ENCODE measurements at places on chromosomes 3 and 15. TPM values are rescaled to one million over a fixed set of nuclear protein-coding genes. Genes with fewer than 3 reads are reported as not detected.

Gene MAGI1
- total RNA-seq: 35.5 TPM

Gene FEZF2
- not detected for total RNA-seq

Gene PLCH1
- total RNA-seq: 14.0 TPM

Gene TGM4
- not detected for total RNA-seq

Gene EPM2AIP1
- total RNA-seq: 18.4 TPM

GRCh38 chr3:50428007-50428633, 68.8 kb upstream of the TMEM115 start:
- H3K27ac ChIP-seq: no peak overlapping the region
- no peaks in the 10 kb centered on the region for H3K27me3 ChIP-seq
- H3K4me1 ChIP-seq: peaks cover 16% of the 10 kb centered on the region
- no peak for DNase-seq
- H3K36me3 ChIP-seq: no peaks in the 10 kb centered on the region

DNA sequence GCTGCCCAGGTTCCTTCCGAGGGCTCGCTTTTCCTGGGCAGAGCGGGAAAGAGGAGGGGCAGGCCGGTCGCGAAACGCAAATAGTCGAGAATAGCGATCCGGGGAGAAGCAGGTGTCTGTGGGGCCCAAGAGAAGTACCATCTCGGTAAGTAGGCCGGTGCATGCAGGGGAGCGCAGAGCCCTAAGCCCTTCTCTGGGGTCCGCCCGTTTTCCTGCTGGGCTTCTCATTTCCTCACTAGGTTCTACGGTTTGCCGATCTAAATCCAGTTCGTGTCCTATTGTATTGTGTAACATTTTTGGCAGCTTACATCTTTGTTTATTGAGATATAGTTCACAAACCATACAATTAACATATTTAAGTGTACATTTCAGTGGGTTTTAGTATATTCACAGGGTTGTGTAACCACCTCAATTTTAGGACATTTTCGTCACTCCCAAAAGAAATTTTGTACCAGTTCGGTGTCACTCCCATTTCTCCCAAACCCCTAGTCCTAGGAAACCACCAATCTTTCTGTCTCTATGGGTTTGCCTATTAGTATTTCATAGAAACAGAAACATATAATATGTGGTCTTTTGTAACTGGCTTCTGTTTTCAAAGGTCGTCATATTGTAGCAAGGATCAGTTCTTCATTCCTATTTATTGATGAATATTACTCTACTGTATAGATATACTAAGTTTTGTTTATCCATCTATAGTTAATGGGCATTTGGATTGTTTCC, 6.8 kb upstream of the TRIM69 start:
- peaks cover 56% of the 10 kb centered on the region for H3K4me1 ChIP-seq
- H3K27ac ChIP-seq: peak overlapping the region; percentile 97
- peak; percentile 53 for DNase-seq
- no peaks in the 10 kb centered on the region for H3K27me3 ChIP-seq
- peak overlapping the region; percentile 87 for H3K4me3 ChIP-seq
